Activated CD4-positive, alpha-beta T cell treated with anti-CD3 and anti-CD28 coated beads for 48 hours (primary cell): ENCODE measurements at places on chromosomes 4 and X.

DNA sequence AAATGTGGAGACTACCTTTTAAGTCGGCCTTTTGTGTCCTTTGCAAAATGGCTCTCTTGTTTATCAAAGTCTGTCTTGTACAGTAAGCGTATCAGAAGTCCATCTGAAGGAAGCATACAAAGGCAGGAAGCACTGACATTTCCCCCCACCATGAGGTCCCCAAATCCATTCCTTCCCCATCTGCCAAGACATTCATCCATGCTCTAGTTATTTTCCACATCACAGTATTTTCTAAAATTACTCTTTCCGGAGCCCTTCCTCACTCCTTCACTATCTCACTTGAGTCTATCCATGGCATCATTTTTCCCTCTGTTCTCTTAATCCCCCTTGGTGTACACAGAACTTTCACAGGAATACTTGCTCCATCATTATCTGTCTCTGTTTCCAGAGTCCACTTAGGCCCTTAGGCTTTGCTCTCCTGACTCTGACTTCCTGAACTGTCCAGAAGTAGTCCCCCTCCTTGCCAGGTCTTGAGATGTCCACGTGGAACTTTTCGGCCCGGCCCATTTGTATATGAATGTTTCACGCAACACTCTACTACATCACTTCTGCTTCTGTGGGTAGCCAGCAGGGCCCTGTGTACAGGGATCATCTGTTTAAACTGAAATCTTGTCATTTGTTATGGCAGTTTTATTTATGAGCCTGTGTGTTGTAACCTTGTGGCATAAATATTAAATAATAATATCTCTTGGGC is 2.1 kb downstream of the SEL1L3 start:
- DNase-seq, result no peak

- DNase-seq, result no peak
Measured at GRCh38 chr4:71444395-71444794, 105.6 kb downstream of the SLC4A4 start.

- DNase-seq, result no peak
Measured at GRCh38 chr4:184386271-184386781, 88.0 kb downstream of the IRF2 start.

- DNase-seq, result no peak
Measured at GRCh38 chrX:78661836-78662235, 2.7 kb upstream of the RTL3 start.

DNA sequence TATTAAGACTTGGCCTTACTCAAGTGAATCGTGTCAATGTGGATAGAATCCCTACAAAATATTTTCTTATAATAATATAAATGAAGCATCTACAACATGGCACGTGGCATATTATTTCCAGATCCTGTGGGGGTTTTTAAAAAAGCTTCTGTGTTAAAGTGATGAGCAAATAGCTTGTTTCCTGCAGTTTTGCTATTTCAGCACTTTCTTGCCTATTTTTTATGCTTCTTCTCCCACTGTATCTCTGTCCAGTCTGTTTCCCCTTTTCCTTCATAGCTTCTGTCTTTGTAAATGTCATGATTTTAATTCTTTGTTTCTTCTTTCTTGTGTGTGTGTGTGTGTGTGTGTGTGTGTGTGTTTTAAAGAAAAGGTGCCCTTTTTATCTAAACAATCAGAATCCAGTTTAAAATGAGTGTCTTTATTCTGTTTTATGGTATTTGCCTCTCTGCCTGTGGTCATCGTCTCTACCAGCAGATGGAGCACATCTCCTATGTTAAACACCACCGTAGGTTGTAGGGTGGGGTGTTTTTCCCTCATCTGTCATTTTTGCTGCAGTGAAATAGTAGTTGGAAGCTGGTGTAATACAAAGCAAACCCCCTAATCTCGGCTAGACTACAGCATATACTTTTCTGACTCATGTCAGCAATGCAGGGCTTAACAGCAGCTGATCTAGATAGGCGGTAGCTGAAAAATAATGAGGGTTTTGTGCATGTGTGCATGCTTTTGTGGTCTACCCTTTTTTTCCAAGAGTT is 33.1 kb downstream of the FTHL17 start:
- peak; percentile 18 for DNase-seq
